ENCODE measurements at places on chromosomes 6 and 20. TPM values are rescaled to one million over a fixed set of nuclear protein-coding genes. Genes with fewer than 3 reads are reported as not detected.

DNA sequence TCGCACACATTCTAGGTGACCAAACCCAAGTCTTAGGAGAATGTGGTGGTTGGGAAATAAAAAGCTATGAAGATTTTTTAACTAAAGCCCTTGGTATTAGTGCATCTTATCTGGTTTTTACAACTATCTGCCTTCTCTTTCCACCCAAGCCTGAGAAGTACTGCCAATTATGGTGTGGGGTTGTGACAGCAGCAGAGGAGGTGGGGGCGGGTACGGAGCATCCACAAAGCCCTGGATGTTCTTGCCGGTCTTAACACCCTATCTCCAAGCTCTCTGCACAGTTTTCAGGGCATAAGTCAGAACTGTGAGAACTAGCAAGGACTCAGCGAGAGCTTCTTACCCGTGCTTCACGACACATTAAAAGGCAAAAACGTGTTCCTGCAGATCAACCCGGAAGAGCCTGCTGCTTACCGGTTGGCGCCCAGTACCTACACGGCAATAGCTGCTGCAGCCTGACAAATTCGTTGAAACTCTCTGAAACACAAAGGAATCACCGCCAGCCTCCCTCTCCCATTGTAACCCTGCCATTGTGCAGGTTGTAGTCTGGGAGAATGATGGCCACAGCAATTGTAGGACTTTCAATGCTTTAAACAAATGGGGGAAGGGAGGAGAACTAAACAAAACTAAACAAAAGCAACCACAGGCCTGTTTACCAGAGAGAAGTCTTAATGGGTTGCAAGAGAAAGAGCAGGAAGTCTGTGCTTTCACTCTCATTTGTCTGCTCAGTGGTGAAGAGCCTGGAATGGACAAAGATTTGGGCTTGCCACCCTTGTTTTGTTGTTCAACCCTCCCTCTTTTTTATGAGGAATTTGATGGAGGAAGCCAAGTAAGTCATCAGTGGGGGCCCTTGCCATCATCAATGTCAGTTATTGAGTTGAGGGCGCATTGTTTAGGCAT is 461.0 kb upstream of the JARID2 start:
- DNase-seq = no peak

GRCh38 chr6:2257363-2257762 is 12.0 kb upstream of the GMDS start:
- DNase-seq = no peak

ARG1 gene
- 1.3 TPM for total RNA-seq

DST gene
- 450 TPM for total RNA-seq

CLDN20 gene
- not detected for total RNA-seq

IL20RA gene
- total RNA-seq = 13.3 TPM
